ENCODE measurements at places on chromosomes 13 and 19. TPM values are rescaled to one million over a fixed set of nuclear protein-coding genes. Genes with fewer than 3 reads are reported as not detected.

The PBX4 gene
- total RNA-seq = 50.1 TPM

DNA sequence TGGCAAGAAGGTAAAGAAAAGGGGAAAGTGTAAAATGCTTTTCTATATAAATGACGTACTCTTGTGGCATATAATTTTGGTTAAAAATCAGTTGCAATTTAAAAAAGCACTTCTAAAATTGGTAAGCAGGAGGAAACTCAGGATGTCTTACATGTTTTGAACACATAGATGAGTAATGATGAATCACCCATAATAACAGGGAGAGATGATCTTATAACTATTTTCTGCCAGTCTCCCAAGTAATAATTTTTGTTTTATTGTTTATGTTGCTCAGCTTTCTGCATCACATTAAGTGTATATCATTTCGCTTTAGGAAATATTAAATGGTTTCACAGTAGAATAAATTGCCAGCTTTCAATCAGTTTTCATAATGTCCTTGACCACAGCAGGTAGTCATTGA lies 1430.7 kb upstream of the PCDH20 start:
- no peak for DNase-seq

DNA sequence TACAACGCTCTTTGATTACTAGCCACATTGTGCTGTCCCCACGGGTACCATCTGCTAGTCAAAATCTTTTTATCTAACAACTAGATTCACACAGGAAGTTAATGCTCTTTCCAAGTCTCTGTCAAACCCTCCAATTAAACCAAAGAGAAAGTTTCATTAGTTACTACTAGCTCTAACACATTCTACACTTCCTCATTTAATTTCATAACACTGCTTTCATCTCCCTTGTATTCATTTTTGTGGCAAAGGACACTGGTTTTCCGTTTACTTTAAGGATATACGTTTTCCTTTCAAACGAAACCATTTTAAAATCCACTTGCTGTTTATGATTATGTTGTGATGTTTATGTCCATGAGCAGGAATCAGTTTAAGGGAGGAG lies 5.3 kb downstream of the DYRK1B start:
- no peak for DNase-seq

GRCh38 chr13:102484329-102484728 lies 82.5 kb upstream of the FGF14 start:
- no peak for DNase-seq

GRCh38 chr13:78758549-78758948 lies 99.6 kb upstream of the OBI1 start:
- no peak for DNase-seq

- peak; percentile 70 for DNase-seq
These were observed 34.2 kb upstream of the ARGLU1 start for GRCh38 chr13:106602178-106602577.

DNA sequence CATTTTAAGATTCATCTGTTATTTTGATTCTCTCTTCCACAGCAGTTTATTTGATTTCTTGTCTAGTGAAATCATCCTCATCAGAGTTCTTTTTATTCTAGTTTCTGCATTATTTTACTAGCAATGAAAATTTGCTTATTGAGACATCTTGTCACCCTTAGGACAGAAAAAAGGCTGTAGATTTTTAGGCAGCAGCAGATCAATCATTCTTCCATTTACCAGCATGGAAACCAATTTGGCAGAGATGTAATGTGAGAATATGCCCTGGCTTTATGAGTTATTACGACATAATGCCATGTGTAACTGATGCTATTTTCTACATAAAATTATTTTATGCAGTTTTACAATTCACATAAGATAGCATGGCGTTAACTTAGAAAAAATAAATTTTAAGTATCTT lies 688.6 kb upstream of the SLC10A2 start:
- DNase-seq = no peak

The CCNA1 gene
- 0.94 TPM for total RNA-seq

- no peak for DNase-seq
These were observed 1038.1 kb upstream of the PRR20A start for GRCh38 chr13:56102641-56103040.

The PLPP2 gene
- 27.3 TPM for total RNA-seq

DNA sequence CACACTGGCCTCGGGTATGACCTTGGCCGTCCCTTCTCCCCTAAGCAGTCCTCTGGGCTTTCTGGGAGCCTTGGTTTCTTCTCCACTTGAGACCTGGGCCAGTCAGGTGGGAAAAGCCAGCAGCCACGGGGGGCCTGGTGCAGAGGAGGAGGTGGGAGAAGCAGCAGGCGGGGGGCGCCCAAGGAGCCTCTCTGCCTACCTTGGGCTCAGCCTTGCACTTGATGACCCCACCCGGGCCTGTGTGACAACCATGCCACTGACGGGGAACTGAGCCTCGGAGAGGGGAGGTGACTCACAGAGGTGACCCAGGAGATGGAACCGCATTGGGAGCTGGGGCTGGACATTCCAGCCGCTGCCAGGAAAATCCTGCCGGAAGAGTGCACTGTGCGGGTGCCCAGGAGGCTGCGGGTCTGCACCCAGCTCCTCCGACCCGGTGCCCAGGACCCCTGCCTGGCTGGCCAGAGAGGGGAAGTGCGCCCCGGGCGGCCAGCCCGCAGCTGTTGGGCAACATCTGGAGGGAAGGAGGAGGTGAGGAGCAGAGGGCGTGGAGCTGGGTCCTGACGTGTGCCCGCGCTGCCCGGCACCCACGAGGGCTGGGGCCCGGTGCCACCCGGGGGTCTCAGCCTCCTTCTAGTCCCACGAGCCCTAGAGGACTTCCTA lies 23.4 kb upstream of the SLC7A10 start:
- DNase-seq = no peak

The F2RL3 gene
- 14.8 TPM for total RNA-seq

The PDS5B gene
- total RNA-seq = 48.0 TPM

- DNase-seq = no peak
These were observed 9.2 kb downstream of the CTU1 start for GRCh38 chr19:51099047-51099382.

The APC2 gene
- total RNA-seq = under 0.01 TPM

DNA sequence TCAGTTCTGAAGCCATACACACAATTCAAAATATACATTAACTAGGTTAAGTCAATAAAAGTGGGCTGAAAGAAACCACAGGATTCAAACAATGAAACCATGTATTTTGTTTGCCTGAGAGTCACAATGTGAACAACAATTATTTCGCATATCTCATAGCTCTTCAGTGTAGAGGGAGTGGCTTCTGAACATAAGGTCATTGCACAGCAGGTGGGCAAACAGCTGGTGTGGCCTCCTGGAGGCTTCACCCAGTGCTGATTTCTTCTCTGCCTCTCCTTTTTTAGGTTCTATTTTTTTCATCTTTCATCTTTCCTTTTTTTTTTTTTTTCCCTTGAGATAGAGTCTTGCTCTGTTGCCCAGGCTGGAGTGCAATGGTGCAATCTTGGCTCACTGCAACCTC lies 40.4 kb upstream of the ZNF254 start:
- DNase-seq = no peak

Measured in thyroid gland (tissue), 4 donors.